Ecto neural progenitor cell (in vitro differentiated cells): ENCODE measurements at places on chromosomes 11 and 22.

- DNase-seq, result no peak
Observed at GRCh38 chr22:35742342-35743100, 24.8 kb downstream of the APOL5 start.

DNA sequence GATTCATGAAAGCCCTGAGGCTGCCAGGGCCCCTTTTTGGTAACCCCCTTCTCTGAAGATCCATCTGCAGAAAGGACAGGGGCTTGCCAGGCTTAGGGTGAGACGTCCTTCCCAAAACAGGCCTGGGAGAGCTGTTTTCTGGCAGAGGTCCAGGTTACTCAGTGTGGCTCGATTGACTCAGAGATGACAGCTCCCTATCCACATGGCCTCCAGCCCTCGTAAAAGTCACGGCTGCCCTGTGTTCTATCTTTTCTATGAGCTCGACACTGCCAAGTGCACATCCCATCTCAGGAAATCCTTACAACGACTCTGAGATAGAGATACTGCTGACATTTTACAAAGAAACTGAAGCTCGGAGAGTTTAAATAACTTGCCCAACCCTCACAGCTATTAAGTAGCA is 20.4 kb downstream of the ADAMTS8 start:
- no peak for DNase-seq

GRCh38 chr11:36164506-36165250 is 124.5 kb downstream of the COMMD9 start:
- no peak for DNase-seq

DNA sequence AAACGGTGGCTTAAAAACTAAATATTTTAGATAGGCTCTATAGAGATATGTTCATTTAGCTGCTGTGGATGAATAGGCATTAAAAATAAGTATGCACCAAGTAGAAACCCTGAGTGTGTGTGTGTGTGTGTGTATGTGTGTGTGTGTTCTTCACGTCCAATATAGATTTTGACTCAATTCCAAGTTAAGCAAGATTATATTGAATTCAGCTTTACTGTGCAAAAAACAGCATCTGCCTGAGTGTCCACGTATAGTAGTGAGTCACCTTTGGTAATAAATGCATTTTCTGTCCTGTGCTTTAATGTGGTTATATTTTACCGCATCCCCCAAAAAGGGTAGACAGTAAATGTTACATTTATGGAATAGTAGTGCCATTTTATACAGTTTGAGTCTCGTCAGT is 71.2 kb downstream of the PDHX start:
- DNase-seq, result no peak

DNA sequence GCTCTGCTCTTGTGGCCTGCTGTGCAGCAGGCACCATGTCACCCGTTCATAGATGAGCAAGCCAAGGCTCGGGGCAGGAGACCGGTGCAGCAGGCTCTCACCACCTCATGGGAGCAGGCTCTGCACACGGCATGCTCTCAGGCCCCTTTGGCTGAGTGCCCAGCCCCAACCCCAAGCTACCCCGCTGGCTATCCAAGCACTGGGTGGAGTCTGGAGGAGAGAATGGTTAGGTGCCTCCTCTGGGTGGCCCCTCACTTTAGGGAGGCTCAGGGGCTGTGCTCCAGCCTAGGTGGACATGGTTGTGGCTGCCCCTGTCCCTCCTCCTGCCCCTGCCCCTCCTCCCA is 199.9 kb downstream of the IGLL1 start:
- no peak for DNase-seq

- peak; percentile 80 for DNase-seq
Observed at GRCh38 chr11:208181-208916, 841 bp downstream of the RIC8A start.

GRCh38 chr22:30667494-30668385 is at the start of gene DUSP18:
TSS of gene DUSP18 (minus strand) at chr22:30667875. CDS start at chr22:30664003, 3,872 bp downstream.
- peak; percentile 99 for DNase-seq

DNA sequence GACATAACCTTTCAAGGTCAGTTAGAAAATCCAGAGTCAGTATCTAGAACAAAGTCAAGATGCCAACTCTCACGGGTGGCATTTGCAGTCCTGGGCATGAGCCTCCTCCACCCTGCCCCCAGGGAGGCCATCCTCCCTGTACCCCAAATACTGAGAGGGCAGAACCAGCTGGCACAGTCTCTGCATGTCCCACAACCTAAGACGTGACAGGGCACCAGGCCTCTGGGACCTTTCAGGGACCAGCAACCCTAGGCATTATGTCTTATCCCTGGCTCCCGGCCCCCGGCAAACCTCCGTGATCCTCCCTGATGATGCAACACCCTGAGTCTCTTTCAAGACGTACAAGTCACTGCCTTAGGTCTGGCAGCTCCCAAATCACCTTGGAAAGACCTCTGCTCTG is 2.0 kb downstream of the MB start:
- DNase-seq, result no peak

GRCh38 chr11:110095554-110095953 is 2.4 kb downstream of the ZC3H12C start:
- DNase-seq, result no peak

- DNase-seq, result peak; percentile 33
Observed at GRCh38 chr22:43534916-43535315, 123.1 kb downstream of the MPPED1 start.

DNA sequence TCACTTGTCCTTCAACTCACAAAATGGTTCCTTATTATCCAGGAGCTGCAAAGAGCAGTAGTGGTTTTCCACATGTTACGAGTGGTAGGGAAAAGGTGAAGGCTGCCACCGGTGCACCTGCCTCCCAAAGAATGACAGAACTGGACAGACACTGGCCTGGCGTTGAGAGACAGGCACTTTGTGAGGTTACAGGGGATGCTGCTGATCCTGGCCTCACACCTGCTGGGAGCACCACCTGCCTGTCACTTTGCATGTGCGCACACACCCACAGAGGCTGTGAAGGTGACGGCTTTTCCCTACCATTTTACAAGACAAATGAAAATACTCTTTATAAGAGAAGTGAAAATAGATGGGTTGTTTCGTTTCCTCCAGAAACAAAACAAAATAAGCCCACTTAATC is 175.3 kb upstream of the B3GAT1 start:
- peak; percentile 32 for DNase-seq
